Adrenal gland (tissue), 19 donors: ENCODE measurements at places on chromosomes 4 and X. TPM values are rescaled to one million over a fixed set of nuclear protein-coding genes. Genes with fewer than 3 reads are reported as not detected.

The VCX3B gene
- polyA plus RNA-seq, result 1.0 TPM

The CDS1 gene
- 8.0 TPM for polyA plus RNA-seq

The CCDC149 gene
- 8.6 TPM for polyA plus RNA-seq

GRCh38 chr4:22987870-22988269 lies 295.1 kb downstream of the GBA3 start:
- no peaks in the 10 kb centered on the region for H3K36me3 ChIP-seq
- H3K27me3 ChIP-seq, result no peaks in the 10 kb centered on the region
- H3K27ac ChIP-seq, result no peak overlapping the region
- DNase-seq, result no peak

GRCh38 chrX:2705046-2705832 lies 14.1 kb downstream of the CD99 start:
- H3K4me3 ChIP-seq, result no peak overlapping the region
- H3K27ac ChIP-seq, result peak overlapping the region; percentile 12
- no peak for DNase-seq
- H3K27me3 ChIP-seq, result no peaks in the 10 kb centered on the region

GRCh38 chrX:39450234-39450977 lies 647.4 kb downstream of the BCOR start:
- DNase-seq, result no peak
- peaks cover 18% of the 10 kb centered on the region for H3K27me3 ChIP-seq
- H3K36me3 ChIP-seq, result no peaks in the 10 kb centered on the region
- H3K4me3 ChIP-seq, result no peak overlapping the region
- no peaks in the 10 kb centered on the region for H3K4me1 ChIP-seq

DNA sequence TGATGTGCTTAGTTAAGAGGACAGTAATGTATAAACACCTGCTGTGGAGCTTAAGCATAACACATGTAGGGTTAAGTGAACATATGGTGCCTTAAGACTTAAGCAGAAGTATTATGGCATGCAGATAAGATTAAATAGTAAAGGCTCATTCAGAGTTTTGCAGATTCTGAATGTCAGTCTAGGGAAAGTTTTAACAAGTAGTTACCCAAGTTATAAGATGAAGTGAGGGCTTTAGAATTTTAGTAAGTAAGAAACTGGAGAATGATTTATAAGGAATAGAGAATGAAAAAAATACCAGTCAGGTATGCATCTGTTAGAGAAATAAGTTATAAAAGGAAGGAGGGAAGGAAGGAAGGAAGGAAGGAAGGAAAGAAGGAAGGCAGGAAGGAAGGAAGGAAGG lies 902.1 kb downstream of the TRAM1L1 start:
- H3K27me3 ChIP-seq, result no peaks in the 10 kb centered on the region
- H3K36me3 ChIP-seq, result no peaks in the 10 kb centered on the region
- no peaks in the 10 kb centered on the region for H3K4me1 ChIP-seq
- H3K4me3 ChIP-seq, result no peak overlapping the region
- no peak overlapping the region for H3K27ac ChIP-seq
